GM18507 (cell line): ENCODE measurements at places on chromosomes 3 and 15.

DNA sequence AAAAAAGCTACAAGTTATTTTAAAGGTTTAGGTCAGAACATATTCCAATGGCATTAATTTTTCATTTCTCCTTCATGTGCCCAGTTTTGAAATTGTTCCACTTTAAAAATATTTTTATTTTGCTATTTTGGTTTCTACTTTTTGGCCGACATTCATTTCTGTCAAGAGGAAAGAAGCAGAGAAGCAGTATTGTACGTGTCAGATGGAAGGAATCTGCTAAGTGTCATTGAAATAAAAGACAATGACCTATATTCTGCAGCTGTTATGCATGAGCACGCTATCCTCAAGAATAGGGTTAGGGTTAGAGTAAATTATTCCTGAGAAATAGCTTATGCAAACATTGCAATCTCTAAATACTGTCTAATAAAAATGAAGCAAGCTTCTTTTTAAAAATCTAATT lies 941.7 kb downstream of the TUSC7 start:
- DNase-seq, result no peak

DNA sequence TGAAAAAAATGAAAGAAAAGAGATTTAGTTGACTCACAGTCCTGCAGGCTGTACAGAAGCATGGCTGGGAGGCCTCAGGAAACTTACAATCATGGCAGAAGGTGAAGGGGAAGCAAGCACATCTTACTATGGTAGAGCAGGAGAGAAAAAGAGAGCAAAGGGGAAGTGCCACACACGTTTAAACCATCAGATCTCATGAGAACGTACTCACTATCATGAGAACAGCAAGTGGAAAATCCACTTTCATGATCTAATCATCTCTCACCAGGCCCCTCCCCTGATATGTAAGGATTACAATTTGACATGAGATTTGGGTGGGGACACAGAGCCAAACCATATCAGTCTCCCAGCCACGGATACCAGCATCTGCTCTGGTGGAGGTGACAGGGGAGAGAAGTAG lies 50.8 kb upstream of the CPOX start:
- DNase-seq, result no peak

GRCh38 chr15:90529371-90530249 lies at the start of gene CRTC3:
Gene CRTC3, plus strand, starts transcription at chr15:90529923. Its CDS starts 149 bp downstream, at chr15:90530072.
- DNase-seq, result peak; percentile 52

DNA sequence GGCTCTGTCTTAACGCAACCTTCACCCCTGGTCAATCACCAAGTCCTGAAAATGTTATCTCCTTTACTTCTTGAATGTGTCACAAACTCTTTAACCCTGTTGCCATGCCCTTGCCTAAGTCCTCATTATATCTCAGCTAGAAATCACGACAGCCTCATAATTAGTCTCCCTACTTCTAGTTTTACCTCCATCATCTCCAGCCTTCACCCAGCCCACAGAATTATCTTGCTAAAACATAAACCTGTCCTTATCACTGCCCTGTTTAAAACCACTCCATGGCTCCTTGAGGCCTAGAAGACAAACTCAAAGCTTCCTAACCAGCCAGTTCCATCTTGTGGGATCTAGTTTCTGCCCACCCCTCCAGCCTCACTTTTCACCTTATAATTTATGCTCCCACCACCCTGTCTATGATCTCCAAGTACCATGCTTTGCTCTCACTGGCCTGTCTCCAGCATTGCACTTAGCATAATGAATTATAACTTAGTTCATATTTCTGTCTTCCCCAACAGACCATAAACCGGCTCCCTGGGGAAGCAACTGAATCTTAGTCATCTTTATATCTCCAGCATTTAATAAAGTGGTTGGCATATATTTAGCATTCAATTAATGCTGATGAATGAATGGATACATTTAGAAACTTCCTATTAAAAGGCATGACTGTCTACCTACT lies 39.2 kb downstream of the GPR176 start:
- no peak for DNase-seq

- DNase-seq, result no peak
These were observed 34.8 kb downstream of the GPR176 start for GRCh38 chr15:39885099-39885777.

GRCh38 chr3:66133050-66133757 lies 87.6 kb upstream of the SLC25A26 start:
- no peak for DNase-seq
